ENCODE measurements at places on chromosomes 1 and 21.

DNA sequence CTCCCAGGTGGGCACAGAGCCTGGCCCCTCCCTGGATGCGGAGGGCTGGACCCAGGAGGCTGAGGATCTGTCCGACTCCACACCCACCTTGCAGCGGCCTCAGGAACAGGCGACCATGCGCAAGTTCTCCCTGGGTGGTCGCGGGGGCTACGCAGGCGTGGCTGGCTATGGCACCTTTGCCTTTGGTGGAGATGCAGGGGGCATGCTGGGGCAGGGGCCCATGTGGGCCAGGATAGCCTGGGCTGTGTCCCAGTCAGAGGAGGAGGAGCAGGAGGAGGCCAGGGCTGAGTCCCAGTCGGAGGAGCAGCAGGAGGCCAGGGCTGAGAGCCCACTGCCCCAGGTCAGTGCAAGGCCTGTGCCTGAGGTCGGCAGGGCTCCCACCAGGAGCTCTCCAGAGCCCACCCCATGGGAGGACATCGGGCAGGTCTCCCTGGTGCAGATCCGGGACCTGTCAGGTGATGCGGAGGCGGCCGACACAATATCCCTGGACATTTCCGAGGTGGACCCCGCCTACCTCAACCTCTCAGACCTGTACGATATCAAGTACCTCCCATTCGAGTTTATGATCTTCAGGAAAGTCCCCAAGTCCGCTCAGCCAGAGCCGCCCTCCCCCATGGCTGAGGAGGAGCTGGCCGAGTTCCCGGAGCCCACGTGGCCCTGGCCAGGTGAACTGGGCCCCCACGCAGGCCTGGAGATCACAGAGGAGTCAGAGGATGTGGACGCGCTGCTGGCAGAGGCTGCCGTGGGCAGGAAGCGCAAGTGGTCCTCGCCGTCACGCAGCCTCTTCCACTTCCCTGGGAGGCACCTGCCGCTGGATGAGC, 34.2 kb downstream of the TRIM11 start:
- DNase-seq: no peak

DNA sequence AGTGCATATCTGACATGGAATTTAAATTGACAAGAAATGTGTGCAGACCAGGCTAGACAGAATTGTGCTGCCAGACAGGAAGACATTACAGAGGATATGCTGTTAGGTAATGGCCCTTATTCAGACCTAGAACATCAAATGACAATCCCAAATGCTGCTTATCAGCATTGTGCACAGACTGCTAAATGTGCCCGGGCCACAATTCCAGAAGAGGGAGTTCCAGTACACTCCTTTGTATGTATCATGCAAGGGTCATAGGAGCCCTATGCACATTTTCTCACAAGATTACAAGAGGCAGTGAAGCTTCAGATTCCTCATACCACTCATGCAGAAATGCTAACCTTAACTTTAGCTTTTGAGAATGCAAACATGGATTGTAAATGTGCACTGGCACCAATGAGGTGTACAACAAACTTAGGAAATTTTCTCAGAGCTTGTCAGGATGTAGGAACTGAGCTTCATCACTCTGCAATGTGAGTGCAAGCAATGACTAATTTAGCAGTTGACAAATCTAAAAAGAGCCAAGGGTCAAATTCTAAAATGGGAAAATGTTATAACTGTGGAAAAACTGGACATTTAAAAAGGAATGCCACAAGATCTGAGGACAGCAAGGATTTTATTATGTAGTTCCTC, 273.5 kb downstream of the COL11A1 start:
- no peak for DNase-seq

- no peak for DNase-seq
Observed at GRCh38 chr1:165228111-165228655, 128.3 kb downstream of the LMX1A start.

DNA sequence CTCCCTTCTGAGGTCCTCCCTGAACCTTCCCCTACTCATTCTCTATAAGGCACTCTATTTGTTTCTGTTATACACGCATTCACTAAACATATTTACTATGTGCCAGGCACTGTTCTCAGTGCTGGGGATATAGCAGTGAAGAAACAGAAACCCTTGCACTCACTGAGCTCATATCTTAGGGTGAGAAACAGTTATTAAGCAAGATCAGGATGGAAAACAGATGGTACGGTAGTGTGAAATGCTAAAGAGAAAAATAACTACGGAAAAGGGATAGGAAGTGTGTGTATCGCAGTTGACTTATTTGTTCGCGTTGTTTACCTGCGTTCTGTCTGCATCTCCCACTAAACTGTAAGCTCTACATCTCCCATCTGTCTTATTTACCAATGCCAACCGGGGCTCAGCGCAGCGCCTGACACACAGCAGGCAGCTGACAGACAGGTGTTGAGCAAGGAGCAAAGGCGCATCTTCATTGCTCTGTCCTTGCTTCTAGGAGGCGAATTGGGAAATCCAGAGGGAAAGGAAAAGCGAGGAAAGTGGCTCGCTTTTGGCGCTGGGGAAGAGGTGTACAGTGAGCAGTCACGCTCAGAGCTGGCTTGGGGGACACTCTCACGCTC, 572 bp downstream of the CYB5RL start:
- no peak for DNase-seq

DNA sequence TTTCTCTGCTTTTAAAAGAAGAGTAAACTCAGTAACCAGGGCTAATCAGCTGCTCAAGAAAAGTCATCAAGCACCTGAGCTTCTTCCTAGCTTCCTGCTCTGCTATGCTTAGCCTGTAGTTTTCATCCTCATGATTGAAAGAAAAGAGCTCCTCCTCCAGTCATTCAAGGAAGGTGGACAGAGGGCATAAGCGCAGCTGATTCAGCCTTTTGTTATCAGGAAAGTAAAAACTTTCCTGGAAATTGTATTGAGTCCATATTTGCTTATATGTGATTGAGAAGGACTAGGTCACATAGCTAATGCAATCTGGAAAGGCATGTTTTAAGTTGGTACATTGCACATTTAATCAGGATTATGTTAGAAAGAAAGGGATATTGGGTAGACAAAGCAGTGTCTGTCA, 8.5 kb upstream of the BACH1 start:
- DNase-seq: no peak

DNA sequence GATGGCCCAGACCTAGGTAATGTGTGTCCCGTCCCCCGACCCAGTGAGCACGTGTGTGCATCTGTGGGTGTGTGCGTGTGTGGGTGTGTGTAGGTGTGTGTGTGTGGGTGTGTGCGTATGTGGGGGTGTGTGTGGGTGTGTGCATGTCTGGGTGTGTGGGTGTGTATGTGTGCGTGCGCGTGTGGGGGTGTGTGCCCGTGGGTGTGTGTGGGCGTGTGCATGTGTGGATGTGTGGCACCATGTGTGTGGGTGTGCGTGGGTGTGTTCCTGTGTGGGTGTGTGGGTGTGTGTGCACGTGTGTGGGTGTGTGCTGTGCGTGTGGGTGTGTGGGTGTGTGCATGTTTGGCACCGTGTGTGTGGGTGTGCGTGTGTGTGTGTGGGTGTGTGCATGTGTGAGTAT, 309.5 kb downstream of the KIF26B start:
- no peak for DNase-seq

- peak; percentile 3 for DNase-seq
Observed at GRCh38 chr1:15192916-15193550, 39.5 kb downstream of the TMEM51 start.

GRCh38 chr1:214859647-214860046, 222.9 kb upstream of the KCNK2 start:
- no peak for DNase-seq

DNA sequence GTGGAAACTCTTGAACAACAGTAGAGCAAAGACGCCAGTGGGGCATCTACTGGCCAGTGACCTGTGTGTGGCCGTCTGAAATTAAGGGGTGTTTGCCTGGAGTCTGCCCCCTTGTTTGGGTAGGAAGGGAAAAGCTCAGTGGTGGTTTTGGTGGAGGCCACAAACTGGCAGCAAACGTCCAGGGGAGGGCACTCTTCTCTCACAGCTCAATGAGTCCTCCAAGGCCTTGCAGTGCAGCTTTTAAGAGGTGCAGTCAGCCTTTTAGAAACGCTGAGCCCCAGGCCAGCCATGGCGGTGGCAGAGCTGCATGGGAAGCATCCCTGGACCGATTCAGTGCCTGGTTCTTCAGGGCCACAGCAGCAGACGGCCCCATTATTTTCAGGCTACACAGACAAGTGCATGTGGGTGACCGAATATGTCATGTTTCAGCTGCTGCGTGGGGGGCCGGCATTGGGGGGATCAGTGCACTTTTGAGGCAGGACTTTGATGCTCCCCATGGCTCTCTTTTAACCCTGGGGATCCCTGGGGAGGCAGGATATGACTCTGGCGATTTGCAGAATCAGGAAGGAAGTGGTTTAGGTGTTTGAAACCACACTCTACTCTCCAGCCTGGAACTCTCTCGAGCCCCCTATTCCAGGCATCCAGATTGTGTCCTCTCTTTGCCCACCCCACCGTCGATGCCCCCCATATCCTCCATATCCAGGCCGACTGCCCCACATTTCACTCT, 414.0 kb downstream of the PRDM2 start:
- peak; percentile 19 for DNase-seq

- no peak for DNase-seq
Observed at GRCh38 chr1:187122566-187122965, 293.8 kb downstream of the PLA2G4A start.

DNA sequence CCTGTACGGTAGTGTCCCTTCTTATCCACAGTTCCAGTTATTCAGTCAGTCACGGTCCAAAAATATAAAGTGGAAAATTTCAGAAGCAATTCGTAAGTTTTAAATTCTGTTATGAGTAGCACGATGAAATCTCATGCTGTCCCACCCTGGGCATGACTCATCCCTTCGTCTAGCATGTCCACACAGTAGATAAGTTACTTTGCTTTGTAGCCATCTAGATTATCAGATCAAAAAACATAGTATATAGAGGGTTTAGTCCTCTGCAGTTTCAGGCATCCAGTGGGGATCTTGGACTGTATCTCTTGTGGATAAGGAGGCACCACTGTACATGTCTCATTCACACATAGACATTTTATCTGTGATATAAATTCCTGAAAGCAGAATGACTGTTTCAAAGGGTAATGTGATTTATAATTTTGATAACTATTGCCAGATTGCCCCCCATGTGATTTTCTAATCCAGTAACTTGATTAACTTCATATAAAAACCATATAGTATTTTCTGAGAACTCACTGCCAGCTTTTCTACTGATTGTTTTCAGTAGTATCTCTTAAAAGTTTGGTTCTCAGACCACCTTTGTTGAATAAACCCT, 143.3 kb downstream of the DYRK1A start:
- no peak for DNase-seq

DNA sequence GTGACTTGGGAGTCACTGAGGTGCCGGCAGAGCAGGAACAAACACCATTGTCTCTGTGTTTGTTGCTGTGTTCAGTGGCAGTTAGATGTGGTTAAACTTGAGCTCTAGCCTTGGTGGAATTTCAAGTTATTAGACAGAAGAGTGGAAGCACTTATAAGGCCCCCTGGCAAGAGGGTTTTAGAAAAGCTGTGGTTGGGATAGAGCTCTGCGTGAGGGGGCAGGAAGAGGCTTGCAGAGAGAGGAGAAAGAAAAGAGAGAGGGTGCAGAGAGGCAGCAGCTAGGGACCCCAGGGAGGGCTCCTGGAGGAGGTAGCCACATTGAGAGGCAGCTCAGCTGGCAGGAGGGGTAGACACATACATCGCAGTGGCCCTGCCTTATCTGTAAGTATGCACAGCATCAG, 128.2 kb downstream of the GALNT2 start:
- no peak for DNase-seq

DNA sequence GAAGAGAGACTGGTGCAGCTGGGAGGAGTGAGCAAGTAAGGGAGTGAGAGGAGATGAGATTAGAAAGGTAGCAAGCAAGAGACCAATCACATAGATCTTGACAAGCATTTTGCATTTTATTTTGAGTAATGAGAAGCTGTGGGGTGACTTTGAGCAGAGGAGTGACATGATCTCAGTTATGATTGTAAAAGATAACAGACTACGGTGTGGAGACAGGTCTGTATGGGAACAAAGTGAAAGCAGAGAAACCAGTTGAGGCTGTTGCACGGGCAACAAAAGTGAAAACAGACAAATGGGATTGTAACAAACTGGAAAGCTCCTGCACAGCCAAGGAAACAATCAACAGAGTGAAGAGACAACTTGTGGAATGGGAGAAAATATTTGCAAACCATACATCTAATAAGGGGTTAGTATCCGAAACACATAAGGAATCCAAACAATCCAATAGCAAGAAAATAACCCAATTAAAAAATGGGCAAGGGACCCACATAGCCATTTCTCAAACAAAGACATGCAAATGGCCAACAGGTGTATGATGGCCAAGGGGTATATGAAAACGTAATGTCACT, 68.4 kb downstream of the SNRPE start:
- no peak for DNase-seq

DNA sequence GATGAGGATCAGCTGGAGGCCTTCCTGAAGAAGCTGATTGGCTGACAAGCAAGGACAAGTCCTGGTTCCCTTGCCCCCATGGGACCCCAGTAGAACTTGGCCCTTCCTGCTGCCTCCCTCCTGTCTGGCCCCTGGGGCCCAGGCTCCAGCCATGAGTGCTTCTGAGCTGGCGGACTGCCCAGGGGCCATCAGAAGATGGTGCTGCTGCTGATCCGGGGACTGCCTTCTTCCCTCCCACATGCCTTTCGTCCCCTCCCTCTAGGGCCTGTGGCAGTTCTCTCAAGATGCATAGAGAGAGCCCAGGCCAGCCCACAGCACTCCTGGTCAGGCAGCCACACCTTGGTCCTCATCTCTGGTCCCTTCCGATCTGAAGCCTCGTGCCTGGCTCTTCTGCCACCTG, 57.9 kb upstream of the PRKACB start:
- no peak for DNase-seq

DNA sequence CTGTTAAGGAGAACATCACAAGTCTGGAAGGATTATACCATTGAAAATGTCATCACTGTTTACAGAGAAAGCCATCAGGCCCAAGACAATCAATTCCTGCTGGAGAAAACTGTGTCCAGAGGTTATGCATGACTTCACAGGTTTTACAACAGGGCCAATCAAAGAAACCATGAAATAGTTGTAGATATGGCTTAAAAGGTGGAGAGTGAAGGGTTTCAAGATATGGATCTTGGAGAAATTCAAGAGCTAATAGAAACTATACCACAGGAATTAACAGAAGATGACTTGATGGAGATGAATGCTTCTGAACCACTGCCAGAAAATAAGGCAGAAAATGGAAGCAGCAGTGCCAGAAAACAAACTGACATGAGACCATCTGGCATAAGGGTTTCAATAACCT, 30.2 kb downstream of the USP1 start:
- DNase-seq: no peak

DNA sequence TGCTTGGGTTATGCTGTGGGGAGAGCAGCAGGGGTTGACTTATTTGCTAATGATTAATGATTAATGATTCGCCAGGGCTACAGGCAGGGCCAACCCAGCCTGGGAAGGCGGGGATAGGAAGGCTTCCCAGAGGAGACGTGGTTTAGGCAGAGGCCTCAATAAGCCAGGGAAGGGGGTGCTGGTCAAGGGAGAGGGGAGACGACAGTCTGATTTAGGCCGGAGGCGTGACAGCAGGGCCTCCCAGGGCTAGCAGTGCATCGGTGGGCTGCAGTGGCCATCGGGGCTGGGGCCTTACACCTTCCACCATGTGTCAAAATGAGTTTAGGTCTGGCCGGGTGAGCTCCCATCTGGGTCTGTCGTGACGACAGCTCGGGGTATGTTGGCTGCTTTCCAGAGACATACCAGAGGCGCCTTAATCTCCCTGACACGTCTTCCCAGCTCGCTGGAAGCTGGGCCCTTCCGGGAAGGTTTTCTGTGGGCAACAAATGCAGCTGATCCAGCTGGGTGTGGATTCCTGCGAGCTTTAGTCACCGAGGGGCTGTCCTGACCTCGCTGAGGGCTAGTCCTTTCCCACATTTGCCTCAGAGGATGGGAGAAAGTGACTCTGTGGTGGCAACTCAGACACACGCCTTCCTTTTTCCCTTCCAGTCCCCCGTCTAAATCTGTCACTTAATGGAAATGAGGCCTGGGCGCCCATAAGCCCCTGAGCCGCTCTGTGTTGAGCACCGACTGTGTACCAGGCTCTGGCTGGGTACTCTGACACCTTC, 3.7 kb upstream of the SLC1A7 start:
- DNase-seq: no peak

All from NCI-H1436 treated with DMSO at 0.1 percent for 48 hours (cell line).